Urinary bladder (tissue), 4 donors: ENCODE measurements at places on chromosomes 7 and 10. TPM values are rescaled to one million over a fixed set of nuclear protein-coding genes. Genes with fewer than 3 reads are reported as not detected.

DNA sequence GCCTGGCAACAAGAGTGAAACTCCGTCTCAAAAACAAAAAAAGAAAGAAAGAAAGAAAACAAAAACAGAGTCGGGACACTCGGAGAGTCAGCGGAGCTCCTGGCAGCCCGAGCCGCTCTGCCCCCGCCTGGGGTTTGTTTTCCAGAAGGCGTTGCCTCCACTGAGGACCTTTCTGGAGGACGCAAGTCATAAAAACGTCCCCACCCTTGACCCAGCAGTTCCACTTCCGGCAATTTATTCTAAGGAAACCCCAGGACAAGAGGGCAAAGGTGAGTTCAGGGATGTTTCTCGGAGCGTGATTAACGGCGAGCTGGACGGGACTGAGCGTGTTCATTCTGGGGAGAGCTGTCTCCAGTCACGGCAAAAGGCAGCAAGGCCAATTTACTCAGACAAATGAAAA lies 27.0 kb upstream of the SUN1 start:
- no peak for DNase-seq

- no peak for DNase-seq
These were observed 166.9 kb downstream of the GLI3 start for GRCh38 chr7:42070068-42070467.

DNA sequence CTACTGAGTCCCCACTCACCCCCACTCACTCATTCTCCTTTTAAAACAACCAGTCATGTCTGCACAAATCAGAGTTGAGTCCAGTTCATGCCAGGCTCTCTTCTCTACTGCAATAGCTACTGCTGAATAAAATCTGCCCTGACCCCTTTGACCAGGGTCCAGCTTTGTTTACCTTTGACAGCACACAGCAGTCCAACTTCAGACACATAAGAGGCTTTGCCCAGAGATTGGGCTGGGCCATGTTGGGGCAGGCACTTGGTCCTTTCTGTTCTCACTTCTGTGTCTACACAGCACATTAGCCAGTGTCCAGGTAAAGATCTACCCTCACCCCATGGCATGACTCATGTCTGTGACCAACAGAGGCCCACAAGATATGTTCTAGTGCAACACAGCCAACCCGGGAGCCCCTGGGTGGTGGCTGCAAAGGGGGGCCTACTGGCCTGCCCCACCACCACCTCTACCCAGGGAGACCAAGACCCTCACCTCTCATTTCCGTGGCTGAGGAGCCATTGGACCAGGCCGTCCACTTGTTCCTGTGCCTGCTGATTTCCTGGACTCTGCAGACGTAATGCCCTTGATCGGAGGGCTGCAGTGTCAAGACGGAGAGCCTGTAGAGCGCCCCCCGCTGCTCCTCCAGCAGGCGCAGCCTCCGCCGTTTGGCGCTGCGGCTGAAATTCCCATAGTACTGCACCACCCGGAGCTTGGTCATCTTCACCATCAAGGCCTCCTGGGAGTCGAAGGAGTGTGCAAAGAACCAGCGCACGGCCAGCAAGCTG lies 8.0 kb downstream of the VSTM4 start:
- no peak for DNase-seq

- DNase-seq: no peak
These were observed 59.1 kb downstream of the NRF1 start for GRCh38 chr7:129670656-129671055.

DNA sequence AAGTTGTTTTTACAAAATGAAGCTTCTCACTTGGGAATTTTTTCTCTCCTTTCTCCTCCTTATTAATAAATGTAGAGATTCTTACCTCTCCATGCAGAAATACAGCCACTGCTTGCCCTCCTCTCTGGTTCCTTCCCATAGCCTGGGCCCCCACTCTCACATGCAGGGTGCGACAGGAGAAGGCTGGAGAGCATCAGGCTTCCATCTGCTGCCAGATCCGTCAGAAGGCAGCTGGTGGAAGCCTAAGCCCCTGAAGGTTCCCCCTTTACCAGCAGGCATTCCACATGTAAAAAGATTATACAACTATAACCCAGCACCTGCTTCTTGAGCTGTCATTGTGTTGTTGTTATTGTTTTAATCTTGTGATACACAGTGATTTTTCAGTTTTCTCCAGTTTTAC lies 314.2 kb downstream of the LHFPL3 start:
- no peak for DNase-seq

Gene NFE2L3
- 2.4 TPM for total RNA-seq

Gene RUFY2
- 82.3 TPM for total RNA-seq

Gene MYL10
- total RNA-seq: 0.63 TPM
